ENCODE measurements at places on chromosomes 2 and 18. TPM values are rescaled to one million over a fixed set of nuclear protein-coding genes. Genes with fewer than 3 reads are reported as not detected.

DNA sequence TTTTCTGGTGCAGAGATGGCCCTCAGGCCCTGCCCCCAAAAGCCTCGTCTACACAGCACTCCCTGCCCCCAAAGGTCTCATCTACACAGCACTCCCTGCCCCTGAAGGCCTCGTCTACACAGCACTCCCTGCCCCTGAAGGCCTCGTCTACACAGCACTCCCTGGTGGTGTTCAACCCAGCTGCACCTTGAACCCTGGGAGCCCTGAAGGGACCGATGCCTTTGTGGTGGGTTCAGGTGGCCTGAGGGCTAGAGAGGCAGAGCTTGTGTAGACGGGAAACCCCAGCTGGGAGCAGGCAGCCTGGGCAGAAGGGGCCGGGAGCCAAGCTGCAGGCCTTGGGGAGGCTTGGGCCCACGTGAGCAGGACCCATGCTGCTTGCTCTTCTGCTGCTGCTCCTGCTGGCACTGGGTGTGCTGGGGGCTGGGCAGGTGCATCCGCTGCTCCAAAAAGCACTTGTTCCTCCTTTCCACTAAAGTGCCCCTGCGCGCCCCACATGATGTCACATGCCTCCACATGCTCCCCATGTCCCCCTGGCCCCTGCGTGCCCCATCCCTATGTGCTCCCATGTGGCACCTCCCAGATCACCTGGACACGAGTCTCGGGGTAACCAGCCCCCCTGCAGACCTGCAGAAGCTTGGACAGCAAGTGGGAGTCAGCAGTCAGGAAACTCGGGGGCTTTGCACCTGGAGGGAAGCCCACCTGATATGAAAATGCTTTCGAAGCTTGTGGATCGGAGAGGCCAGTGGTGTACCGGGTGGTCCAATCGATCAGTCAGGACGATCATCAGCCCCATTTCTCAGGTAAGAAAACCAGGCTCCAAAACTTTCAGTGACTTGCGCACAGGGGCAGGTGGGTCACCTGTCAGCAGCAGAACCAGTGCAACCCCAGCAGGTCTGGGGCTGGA is 94.9 kb upstream of the CTDP1 start:
- no peak overlapping the region for H3K4me3 ChIP-seq
- no peak overlapping the region for H3K27ac ChIP-seq
- H3K36me3 ChIP-seq, result no peaks in the 10 kb centered on the region
- H3K4me1 ChIP-seq, result peaks cover 13% of the 10 kb centered on the region

Gene TRIM43
- not detected for total RNA-seq

DNA sequence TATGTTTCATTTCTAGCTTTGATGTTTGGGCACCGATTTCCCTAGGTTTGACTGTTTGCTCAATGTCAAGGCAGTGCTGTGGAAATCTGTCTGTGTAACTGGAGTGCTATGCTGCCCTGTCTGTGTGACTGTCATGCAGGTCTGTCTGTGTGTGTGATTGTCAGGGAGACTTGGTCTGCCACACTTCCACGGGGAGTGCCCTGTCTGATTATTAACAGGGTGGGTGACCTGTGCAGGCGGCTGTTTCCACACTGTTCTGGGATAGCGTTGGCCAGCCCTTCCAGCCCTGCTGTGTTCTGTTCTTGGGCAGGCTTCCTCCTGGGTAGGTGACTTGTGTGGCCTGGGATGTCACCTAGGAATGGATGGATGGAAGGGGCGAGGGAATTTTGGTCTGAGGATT is 85.3 kb downstream of the FHOD3 start:
- H3K4me3 ChIP-seq, result no peak overlapping the region
- H3K4me1 ChIP-seq, result peaks cover 12% of the 10 kb centered on the region
- no peaks in the 10 kb centered on the region for H3K27me3 ChIP-seq
- DNase-seq, result no peak
- H3K27ac ChIP-seq, result no peak overlapping the region

DNA sequence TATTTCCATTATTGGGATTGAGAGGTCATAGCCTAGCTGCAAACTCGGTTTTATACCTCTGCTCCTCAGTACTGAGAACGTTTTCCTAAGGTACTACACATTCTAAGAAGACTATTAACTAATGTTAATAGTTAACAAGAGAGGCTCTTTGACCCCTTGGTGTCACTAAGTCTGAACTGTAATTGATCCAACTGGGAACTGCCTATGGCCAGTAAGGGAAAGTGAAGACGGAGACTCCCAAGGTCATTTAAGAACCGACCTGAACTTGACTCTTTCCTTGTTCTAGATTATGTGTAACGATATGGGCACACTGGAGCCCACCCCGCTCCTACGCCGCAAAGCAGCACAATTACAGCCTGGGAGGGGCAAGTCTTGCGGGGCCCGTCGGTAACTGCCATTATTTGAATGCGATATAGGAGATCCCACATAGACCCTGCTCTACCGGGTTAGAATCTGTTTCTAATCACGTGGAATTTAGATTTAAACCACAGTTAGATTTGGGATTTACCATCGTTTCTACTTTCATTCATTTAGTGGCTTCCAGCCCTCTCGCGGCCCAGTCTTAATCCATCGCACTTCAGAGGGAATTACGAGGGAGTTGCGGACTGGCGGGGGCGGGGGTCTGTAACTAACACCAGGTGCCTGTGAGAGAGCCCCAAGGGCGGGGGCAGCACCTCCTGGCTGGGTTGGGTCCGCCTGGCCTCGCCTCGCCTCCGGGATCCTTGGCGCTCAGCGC is 84.1 kb upstream of the EPB41L3 start:
- H3K27me3 ChIP-seq, result peaks cover 79% of the 10 kb centered on the region
- peak overlapping the region; percentile 51 for H3K4me3 ChIP-seq
- peak overlapping the region; percentile 63 for H3K27ac ChIP-seq

Gene SPR
- total RNA-seq, result 27.5 TPM

DNA sequence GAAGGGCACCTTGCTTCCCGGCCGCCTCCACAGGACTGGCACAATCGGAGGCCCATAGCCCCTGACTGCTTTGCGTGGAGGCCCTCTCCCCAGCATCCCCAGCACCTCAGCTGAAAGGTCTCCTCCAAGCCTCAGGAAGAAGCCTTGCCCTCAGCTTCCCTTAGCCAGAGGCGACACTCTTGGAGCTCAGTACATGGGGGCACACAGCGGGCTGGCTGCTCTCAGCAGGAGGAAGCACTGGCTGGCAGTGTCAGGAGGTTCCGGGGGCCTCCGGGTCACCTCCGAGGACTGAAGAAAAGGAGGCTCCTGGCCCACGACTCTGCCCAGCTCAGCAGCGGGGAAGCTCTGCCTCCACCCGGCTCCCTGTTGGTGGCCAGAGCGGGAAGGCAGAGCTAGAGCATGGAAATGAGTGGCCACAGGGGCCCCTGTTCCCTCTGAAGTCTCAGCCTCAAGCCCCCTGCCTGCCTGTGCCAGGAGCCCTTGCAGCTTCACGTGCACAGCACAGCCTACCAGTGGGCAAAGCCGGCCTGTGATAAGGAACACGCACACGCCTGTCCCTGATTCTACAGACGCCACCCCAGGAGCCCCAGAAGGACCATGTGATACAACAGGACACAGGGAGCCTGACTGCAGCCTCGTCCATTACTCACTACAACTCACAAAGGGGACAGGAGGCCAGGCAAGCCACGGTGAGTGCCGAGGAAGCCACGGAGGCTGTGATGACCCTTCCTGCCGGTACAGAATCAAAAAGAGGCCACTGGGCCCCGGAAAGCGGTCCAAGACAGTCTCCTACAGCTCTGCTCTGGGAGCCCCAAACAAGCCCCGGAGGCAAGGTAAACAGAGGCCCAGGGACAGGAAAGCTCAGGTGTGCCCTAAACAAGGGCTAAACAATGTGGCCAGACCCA is 15.5 kb downstream of the HDAC4 start:
- H3K27ac ChIP-seq, result no peak overlapping the region
- H3K4me3 ChIP-seq, result no peak overlapping the region
- H3K4me1 ChIP-seq, result no peaks in the 10 kb centered on the region
- H3K36me3 ChIP-seq, result peaks cover 44% of the 10 kb centered on the region

DNA sequence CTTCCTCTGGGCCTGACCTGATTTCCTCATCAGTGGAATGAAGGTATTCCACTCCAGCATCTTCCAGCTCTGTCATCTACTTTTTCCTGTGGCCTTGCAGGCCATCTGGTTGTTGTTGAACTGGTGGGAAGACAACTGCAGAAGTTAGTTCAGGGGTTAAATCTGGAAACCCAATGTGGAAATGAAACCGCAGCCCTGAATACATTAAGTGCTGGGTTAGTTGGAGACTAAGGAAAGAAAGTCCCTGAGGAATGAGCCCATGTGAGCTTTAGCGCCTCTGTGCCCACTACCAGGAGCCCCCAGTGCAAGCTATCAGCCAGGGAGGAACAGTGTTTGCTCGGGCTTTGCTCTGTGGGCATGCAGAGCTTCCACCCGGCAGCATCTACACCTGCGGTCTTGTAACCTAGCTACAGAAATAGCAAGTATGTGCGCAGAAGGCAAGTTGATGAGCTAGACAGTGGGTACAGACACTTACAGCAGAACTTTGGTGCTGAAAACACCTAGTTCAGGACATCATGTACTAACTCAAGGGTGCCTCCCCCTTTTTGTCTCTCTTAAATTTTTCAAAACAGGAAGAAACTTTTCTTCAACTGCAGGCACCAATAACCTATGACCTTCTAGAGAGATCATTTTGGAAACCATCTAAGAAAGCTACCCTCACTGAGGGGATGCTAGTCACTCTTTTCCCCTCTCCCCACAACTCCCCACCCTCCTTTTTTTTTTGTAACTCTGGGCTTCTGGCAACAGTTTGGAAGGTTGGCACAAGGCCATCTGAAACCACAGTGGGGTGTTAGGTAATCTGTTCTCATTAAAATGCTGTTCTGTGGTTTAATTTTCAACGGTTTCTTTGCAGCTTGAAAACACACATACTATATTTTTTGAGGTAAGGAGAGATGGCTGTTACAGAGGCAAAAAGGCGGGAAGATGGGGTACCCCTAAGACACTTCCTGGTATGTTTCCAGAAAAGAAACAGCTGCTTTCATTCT is 18.3 kb upstream of the CXCR4 start:
- DNase-seq, result peak; percentile 20
- no peaks in the 10 kb centered on the region for H3K36me3 ChIP-seq
- no peak overlapping the region for H3K4me3 ChIP-seq
- no peaks in the 10 kb centered on the region for H3K27me3 ChIP-seq

GRCh38 chr2:69149631-69150215 is 136.7 kb downstream of the ANTXR1 start:
- H3K36me3 ChIP-seq, result no peaks in the 10 kb centered on the region
- peak overlapping the region; percentile 85 for H3K27ac ChIP-seq
- H3K27me3 ChIP-seq, result no peaks in the 10 kb centered on the region

DNA sequence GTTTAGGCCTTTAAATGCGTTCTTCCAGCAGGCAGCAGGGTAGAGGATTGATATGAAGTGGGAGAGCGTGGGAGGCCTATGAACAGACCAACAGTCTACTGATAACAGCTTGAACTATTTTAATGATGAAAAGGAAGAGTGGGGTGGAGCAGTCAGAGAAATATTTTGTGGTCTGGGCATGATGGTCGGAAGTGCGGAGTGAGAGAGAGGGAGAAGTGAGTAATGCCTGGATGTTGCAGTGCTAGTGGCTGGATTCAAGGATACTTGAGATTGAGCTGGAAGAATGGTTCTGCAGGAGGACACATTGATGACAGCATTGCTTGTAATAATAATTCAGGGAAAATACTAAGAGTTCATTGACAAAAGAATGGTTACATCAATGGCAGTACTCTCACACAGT is 151.0 kb upstream of the DAPL1 start:
- H3K4me3 ChIP-seq, result no peak overlapping the region
- no peak overlapping the region for H3K27ac ChIP-seq
- no peaks in the 10 kb centered on the region for H3K36me3 ChIP-seq
- no peaks in the 10 kb centered on the region for H3K27me3 ChIP-seq

Gene KYNU
- total RNA-seq, result 39.4 TPM

DNA sequence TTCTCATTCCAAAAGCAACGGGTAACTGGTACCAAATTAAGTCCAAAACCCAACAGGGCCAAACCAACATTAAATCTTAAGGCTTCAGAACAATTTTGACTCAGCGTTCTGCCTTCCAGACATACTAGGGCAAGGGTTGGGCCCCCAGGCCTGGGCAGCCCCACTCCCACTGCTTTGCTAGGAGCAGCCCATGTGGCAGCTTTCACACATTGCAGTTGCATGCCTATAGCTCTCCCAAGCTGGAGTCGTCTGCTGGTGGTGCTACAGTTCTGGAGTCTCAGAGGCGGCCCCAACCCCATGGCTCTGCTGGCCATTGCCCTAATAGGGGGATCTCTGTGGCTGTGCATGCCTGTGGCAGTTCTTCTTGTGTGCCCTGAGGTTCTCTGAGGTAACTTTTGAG is 37.6 kb upstream of the CD226 start:
- no peak overlapping the region for H3K27ac ChIP-seq
- no peak for DNase-seq
- no peaks in the 10 kb centered on the region for H3K36me3 ChIP-seq
- no peak overlapping the region for H3K4me3 ChIP-seq

GRCh38 chr2:17754773-17755425 is 961 bp downstream of the GEN1 start:
- H3K36me3 ChIP-seq, result no peaks in the 10 kb centered on the region
- peaks cover 75% of the 10 kb centered on the region for H3K4me1 ChIP-seq
- peak overlapping the region; percentile 98 for H3K27ac ChIP-seq
- DNase-seq, result no peak

Gene DSG1
- 10.5 TPM for total RNA-seq

DNA sequence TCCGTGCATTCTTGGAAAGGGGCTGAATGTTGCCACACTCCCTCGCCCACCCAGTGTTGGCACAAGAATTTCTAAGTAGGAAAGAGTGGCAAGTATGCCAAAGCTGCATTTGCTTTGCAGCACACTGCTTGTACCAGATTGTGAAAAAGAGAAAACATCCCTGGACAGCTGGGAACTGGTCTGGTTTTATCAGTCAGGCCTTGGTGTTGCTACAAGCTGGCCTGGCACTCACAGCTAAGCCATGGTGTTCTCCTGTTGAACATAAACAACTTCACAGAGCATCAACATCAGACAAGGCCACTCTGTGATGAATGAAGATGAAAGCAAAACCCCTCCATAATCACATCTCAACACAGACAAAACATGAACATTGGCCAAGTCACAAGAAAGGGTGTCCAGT is 4.2 kb upstream of the TRABD2A start:
- H3K4me3 ChIP-seq, result no peak overlapping the region

Gene CYS1
- 0.09 TPM for total RNA-seq

Gene SCN9A
- 0.45 TPM for total RNA-seq

Gene B3GNT7
- 2.1 TPM for total RNA-seq

DNA sequence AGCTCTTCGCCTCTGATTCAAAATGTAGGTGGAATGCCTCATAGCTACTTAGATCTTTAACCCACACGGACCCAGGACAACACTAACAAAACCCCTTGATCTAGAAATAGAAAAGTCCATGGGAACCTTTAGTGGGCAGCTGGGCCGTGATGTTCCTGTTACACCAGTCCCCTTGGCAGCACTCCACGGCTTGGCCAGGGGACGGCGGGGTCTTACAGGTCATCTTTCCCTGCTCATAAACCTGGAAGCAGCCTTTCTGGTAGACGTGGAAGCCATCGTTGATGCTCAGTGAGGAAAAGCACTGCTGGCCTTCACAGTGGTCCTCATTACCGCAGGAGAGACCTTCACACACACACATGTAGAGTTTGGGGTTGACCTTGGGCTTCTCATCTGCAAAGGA is 95.9 kb downstream of the ACVR1 start:
- no peaks in the 10 kb centered on the region for H3K36me3 ChIP-seq
- H3K4me3 ChIP-seq, result no peak overlapping the region
- DNase-seq, result no peak

Gene SP140
- 5.3 TPM for total RNA-seq

Gene GCG
- not detected for total RNA-seq

Gene NEU4
- not detected for total RNA-seq
